ENCODE measurements at places on chromosomes 12 and 14. TPM values are rescaled to one million over a fixed set of nuclear protein-coding genes. Genes with fewer than 3 reads are reported as not detected.

The KCNA5 gene
- not detected for total RNA-seq

The NOXRED1 gene
- total RNA-seq: 0.66 TPM

- H3K36me3 ChIP-seq: no peaks in the 10 kb centered on the region
- no peak for DNase-seq
- H3K27ac ChIP-seq: no peak overlapping the region
Measured at GRCh38 chr14:95387826-95388445, 68.2 kb upstream of the CLMN start.

The KRT3 gene
- not detected for total RNA-seq

The RTL1 gene
- not detected for total RNA-seq

DNA sequence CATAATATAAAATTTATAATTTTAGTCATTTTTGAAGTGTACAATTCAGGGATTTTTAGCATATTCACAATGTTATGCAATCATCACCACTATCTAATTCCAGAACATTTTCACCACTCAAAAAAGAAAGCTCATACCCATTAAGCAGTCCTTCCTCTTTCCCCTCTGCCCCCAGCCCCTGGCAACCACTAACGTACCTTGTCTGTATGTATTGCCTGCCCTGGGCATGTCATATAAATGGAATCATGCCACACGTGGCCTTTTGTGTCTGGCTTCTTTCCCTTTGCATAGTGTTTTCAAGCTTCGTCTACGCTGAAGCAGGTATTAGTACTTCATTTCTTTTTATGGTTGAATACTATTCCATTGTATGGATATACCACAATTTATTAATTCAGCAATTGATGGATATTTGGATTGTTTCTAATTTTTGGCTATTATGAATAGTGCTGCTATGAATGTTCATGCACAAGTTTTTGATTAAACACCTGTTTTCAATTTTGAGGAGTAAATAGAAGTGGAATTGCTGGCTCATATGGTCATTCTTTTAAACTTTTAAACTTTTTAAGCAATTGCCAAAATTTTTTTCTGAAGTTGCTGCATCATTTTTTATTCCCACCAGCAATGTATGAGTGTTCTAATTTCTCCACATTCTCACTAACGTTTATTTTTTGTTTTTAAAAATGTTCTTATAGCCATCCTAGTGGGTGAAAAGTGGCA is 1.6 kb upstream of the SSTR1 start:
- no peak overlapping the region for H3K27ac ChIP-seq
- H3K36me3 ChIP-seq: no peaks in the 10 kb centered on the region
- peaks cover 39% of the 10 kb centered on the region for H3K27me3 ChIP-seq
- no peak for DNase-seq
- peaks cover 18% of the 10 kb centered on the region for H3K4me1 ChIP-seq

GRCh38 chr14:28690029-28690692 is 76.4 kb upstream of the FOXG1 start:
- DNase-seq: no peak
- H3K27me3 ChIP-seq: no peaks in the 10 kb centered on the region
- H3K4me3 ChIP-seq: no peak overlapping the region
- H3K36me3 ChIP-seq: no peaks in the 10 kb centered on the region
- H3K27ac ChIP-seq: no peak overlapping the region
- no peaks in the 10 kb centered on the region for H3K4me1 ChIP-seq

The ADCY6 gene
- total RNA-seq: 0.05 TPM

Measured in activated CD4-positive, alpha-beta T cell treated with anti-CD3 and anti-CD28 coated beads for 36 hours (primary cell).